Osteocyte (in vitro differentiated cells): ENCODE measurements at places on chromosomes 6 and 20. TPM values are rescaled to one million over a fixed set of nuclear protein-coding genes. Genes with fewer than 3 reads are reported as not detected.

- DNase-seq = no peak
Measured at GRCh38 chr6:158014505-158015187, 33.0 kb downstream of the SYNJ2 start.

DNA sequence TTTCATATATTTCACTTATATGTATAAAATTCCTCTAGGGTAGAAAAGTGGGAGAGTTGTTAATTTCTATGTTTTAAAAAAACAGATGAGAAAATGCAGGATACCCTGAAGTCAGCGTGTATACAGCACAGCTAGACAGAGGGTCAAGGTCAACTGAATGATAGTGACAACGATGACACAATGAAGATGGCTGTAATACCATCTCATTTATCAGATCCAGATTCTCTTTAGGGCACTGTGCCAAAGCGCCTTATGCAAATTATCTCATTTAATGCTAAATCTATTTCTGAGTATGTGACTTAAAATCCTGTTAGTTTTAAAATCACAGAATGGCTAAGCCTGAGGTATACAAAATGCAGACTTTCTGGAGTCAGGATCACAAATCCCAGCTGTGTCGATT, 431.4 kb upstream of the RUNX2 start:
- no peak for DNase-seq

DNA sequence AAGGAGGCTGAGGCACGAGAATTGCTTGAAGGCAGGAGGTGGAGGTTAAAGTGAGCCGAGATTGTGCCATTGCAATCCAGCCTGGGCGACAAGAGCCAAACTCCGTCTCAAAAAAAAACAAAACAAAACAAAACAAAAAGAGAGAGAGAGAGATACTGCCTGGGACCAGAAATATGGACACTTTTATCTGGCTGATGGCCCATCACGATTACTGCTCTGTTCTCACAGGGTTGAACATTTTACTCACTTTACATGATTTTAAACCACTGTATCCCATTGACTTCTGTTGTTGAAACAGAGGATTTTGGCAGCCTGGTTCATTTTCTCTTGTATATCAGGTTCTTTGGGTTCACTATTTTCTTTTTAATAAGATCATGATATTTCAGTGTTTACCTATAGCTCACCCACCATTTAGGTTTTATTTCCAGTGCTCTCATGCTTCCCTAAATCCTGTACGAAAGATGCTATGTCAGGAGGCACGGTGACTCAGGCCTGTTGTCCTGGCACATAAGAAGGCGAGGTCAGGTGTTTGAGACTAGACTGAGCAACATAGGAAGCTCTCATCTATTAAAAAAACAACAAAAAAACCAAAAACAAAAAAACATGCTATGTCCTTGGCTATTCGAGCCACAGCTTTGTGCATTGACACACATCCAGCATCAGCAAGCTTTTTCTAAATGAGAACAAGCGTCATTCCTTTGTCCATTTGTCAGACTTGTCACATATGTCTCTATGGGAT, 34.5 kb upstream of the RREB1 start:
- peak; percentile 48 for DNase-seq

DNA sequence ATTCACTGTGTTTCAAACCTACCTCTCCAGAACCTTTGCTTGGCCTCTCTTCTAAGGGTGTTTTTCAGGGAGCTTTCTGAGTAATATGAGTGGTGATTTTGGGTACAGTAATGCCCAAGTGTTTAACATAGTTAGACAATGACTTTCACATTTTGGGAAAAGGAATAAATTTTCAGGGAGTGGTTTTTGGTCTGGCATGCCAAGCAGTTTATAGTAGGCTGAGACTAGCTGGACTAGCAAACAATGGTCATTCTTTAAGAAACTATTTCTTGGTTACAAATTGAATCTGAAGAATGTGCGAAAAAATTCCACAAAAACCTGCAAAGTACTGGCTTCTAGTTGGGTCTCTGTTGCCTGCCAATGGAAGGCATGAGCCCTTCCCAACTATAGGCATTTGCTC, 15.4 kb downstream of the FNDC1 start:
- DNase-seq = no peak

- no peak for DNase-seq
Measured at GRCh38 chr20:59295531-59295930, 4.9 kb upstream of the EDN3 start.

Gene CASS4
- 0.13 TPM in 1 of 2 replicates, not detected in the other for total RNA-seq

Gene EFCAB8
- total RNA-seq = 0.64 and 0.97 TPM in 2 replicates

Gene C6orf62
- total RNA-seq = 79.6 and 79.7 TPM in 2 replicates

GRCh38 chr6:88512951-88513350, 346.8 kb upstream of the CNR1 start:
- peak; percentile 53 for DNase-seq

DNA sequence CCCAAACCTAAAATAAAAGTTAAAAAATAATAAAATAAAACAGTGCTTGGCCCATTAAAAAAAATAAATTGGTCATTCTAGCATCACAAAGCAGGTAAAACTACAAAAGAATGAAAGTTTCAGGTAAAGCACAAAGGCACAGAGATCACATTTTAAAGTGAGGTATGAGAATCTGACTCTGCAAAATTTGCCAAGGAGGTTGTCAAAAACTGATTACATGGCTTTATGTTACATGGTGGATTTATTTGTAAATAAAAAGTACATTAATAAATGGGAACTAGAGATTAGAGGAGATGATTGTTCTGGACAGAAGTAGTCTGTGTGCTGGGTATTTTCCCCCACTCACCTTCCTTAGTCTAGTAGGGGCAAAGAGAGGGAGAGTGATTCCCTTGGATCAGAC, 24.2 kb upstream of the ATXN1 start:
- DNase-seq = no peak

- no peak for DNase-seq
Measured at GRCh38 chr20:6057691-6058090, 3.8 kb upstream of the LRRN4 start.

GRCh38 chr6:140101367-140101766, 726.9 kb upstream of the CITED2 start:
- no peak for DNase-seq

Gene IL17F
- not detected in 2 replicates for total RNA-seq

- no peak for DNase-seq
Measured at GRCh38 chr20:10709916-10710315, 36.1 kb upstream of the JAG1 start.

DNA sequence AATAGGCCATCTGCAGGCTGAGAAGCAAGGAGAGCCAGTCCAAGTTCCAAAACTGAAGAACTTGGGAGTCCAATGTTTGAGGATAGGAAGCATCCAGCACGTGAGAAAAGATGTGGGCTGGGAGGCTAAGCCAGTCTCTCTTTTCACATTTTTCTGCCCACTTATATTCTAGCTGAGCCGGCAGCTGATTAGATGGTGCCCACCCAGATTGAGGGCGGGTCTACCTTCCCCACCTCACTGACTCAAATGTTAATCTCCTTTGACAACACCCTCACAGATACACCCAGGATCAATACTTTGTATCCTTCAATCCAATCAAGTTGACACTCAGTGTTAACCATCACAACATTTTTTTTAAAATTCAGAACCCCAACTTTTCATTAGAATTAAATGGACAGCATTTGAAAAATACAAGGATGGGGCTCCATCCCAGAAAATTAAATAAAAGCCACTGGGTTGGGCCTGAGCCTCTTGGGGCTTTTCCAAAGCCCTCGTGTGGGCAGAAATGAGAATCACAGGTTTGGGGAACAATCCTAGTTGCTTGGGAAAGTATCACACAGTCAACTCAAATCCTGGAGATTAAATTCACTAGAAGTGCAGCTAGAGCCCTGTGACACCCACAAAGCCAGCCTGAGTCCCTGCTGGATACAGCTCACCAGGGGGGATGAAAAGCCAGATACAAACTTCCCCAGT, 2.2 kb downstream of the CLDN20 start:
- DNase-seq = no peak

Gene SLC35D3
- total RNA-seq = not detected in 2 replicates

GRCh38 chr6:1496836-1497760, 107.7 kb downstream of the FOXF2 start:
- no peak for DNase-seq

- DNase-seq = no peak
Measured at GRCh38 chr20:20680991-20681508, 31.4 kb downstream of the RALGAPA2 start.

DNA sequence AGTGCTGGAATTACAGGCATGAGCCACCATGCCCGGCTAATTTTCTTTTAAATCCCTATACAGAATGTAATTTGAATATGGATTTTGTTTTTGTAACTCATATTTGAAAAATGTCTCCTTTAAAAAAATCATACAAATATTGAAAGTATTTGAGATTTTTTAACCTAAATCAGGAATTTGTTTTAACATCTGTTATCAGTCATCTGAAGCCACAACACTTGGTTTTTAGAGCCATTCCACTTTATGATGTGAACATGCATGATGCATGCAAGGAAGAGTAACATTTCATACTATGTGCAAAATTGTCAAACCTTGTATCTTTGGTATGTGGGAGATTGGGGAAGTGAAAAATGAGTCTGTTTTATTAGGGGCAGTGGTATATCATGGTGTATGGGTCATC, 124.5 kb upstream of the AHI1 start:
- DNase-seq = no peak

Gene MAFB
- 27.6 and 31.9 TPM in 2 replicates for total RNA-seq

DNA sequence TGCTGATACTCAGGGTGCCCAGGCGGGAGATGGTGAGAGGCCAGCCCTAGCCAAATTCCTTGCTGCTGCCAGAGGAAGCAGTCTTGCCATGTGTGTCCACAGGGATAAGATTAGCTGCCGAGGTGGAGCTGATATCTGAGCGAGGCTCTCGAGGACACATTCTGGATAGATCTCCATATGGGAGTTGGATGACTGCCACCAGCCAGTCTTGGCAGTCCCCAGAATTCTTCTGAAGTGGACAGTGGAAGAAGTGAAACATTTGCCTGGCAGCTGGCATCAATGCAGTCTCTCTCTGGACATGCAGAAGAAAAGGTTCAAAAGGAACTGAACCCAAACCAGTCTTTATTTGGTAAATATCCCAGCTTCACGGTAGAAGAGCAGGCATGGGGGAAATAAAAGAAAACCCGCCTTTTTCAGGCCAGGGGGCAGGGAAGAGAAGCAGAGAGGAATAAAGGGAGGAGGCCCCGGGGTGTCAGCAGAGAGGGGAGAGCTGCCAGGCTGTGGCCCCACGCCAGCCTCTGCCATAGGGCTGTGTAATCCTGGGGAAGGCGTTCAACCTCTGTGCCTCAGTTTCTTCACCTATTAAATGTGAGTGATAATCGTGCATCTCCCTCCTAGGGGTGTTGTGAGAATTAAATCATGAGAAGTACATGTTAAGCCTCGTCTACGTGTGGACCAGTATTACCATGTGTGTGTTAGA, 3.7 kb upstream of the FUCA2 start:
- DNase-seq = no peak
